ENCODE measurements at places on chromosomes 11 and 22. TPM values are rescaled to one million over a fixed set of nuclear protein-coding genes. Genes with fewer than 3 reads are reported as not detected.

- DNase-seq: no peak
These were observed 12.6 kb downstream of the IRF7 start for GRCh38 chr11:603154-603553.

GRCh38 chr11:104892723-104893511, 5.3 kb downstream of the CASP12 start:
- DNase-seq: no peak

- DNase-seq: no peak
These were observed 42.5 kb downstream of the CERK start for GRCh38 chr22:46695346-46696228.

- DNase-seq: no peak
These were observed 839.9 kb upstream of the TENM4 start for GRCh38 chr11:80280737-80281136.

DNA sequence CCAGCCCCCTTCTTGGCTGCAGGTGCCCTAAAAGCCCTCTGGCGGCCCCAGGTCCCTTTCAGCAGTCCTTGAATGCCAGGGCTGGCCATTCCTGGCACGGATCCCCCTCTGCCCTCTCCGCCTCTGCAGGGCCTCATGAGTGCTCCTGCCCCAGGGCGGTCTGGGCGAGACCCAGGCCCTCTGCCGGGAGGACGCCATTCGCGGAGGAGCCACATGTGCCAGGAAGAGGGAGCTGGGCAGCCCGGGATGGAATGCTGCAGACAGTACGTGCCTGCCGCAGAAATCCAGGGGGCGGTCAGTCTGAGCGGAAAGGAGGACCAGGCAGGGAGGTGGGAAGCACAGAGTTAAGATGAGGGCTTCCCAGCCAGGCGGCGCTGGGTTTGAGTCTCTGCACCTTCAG, 2.8 kb downstream of the CABP7 start:
- DNase-seq: no peak

DNA sequence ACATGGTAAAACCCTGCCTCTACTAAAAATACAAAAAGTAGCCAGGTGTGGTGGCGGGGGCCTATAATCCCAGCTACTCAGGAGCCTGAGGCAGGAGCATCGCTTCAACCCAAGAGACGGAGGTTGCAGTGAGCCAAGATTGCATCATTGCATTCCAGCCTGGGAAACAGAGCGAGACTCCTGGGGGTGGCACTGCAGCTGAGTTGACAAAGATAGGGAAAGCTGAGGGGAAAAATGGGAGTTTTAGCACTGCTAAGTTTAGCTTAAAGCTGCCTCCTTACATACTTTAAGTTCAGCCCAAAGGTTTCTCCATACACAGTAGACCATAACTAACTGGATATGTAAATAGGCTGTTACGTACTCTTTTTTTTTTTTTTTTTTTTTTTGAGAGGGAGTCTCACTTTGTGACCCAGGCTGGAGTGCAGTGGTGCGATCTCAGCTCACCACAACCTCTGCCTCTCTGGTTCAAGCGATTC, 9.0 kb upstream of the USP28 start:
- DNase-seq: peak; percentile 34

GRCh38 chr11:65473278-65473860, 25.5 kb upstream of the MALAT1 start:
- no peak for DNase-seq

- DNase-seq: no peak
These were observed 6.3 kb upstream of the FXYD2 start for GRCh38 chr11:117830674-117831351.

DNA sequence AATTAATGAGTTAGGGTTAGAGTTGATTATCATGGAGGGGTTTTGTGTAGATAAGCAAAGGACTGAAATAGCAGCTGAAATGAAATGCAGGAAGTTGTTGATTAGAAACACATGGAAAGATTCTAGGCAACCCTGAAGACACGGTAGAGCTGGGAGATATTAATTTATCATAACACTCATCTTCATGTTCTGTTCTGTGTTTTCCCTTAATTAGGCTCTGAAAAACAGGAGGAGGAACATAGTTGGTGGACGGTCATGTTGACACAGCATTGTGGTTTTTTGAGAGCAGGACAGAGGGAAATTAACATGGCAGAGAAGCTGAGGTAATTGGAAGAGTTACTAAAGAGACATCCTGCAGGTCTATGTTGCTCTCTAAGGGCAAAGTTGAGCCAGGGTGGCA, 138.8 kb upstream of the UBASH3B start:
- no peak for DNase-seq

DNA sequence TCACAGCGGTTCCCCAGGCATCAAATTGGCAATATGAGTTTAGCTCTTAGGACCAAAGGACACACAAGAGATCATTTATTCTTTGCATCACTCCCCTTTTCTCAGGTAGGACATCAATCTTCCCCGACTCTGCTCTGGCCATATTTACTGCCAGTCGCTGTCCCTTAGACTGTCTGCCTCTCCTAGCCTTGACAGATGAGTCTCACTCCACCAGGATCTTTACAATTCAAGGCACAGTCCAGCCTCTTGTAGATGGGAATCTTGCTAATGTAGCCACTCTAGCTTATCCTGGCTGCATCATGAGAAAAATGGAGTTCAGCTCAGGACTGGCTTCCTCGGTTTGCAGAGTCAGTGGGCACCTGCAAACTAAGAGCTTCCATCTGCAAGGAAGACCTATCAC, 915.2 kb downstream of the NTM start:
- DNase-seq: no peak

GRCh38 chr11:65290448-65291165, 24.1 kb upstream of the CDC42EP2 start:
- no peak for DNase-seq

DNA sequence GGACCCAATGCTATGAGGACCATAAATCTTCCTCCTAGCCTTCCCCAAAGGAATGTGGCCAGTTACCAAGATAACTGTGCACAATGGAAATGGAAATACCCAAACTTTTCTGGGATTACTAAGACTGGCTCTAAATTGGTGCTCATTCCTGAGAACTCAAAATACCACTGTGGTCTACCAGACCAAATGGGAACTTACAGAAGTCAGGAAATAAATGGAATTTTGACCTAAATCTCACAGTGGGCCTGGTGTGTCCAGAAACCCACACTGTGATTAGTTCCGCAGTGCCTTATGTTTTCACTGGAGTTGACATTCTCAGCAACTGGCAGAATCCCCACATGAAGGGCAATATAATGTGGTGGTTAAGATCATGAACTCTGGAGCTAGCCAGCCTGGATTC, 99.4 kb upstream of the ZC3H12C start:
- no peak for DNase-seq

GRCh38 chr11:16814410-16815046, 76.1 kb downstream of the C11orf58 start:
- no peak for DNase-seq

- DNase-seq: no peak
These were observed 20.8 kb downstream of the CARS1 start for GRCh38 chr11:3036419-3036818.

DNA sequence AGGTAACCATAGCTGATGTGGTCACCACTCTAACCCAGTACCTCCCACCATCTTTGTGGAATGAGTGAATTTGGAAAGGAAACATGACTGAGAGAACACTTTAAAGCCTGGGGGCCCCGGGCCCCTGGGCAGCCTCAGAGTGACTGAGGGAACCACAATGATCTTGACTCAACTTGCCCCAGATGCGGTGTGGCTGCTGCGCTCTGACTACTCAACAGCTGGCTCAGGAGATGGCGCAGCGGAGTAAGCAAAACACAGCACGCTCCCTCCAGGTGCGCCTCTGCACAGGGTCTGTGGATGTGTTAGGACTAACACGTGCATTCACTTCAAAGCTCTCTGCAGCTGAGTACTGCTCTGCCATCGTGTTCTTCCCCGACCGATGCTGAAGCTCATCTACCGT, 5.9 kb downstream of the RNF215 start:
- DNase-seq: no peak

DNA sequence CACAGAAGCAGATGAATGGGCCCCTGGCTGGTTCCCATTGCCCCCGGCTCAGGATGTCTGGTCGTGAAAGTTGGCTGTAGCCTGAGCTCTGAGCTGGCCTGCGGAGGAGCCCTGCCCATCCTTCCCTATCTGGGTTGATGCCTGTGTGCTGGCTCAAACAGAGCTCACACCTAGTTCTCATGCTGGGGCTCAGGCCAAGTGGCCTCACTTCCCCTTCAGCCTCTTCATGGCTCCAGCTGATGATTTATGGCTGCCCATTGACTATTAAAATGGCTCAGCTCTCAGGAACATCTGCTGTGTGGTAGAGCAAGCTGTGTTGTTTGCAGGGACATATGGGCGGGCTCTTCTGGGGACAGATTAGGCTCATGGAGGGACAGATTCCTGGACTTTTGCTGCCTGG, 64.7 kb downstream of the ADAMTS15 start:
- no peak for DNase-seq

Gene FAM227A
- total RNA-seq: 32.7 TPM

Gene TEX12
- total RNA-seq: 0.51 TPM

Gene OR52H1
- total RNA-seq: not detected

Gene TNNI2
- total RNA-seq: 1.2 TPM

Gene SF3A1
- 48.4 TPM for total RNA-seq

Gene MACROD1
- 11.9 TPM for total RNA-seq

Gene IGF2
- total RNA-seq: 3.3 TPM

Gene CSRP3
- not detected for total RNA-seq

Gene FLRT1
- 0.12 TPM for total RNA-seq

Gene CBLIF
- total RNA-seq: not detected

Gene OR4D5
- not detected for total RNA-seq
